ENCODE measurements at places on chromosomes 1 and 21.

DNA sequence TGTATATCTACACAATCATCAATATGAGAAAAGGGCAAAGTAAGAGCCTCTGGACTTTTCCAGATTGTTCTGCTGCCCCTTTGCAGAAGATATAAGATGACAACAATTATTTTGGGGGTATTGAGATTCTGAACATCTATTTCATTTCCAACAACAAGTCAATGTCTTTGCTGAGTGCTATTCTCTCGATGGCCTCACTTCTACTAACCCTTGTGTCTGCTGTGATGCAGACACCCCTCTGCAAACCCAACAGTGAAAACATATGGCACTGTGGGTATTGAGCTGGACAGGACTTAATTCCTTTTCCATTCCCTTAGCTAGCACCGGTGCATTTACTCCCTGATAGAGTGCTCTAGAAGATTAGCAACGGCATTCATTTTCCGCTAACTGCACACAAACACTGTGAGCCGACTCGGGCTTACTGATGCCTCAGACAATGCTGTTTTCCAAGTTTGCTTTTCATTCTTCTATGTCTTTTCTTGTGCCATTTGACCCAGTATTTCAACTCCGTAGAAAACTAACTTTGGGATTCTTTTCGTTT is 33.4 kb upstream of the SMYD2 start:
- no peak for DNase-seq

DNA sequence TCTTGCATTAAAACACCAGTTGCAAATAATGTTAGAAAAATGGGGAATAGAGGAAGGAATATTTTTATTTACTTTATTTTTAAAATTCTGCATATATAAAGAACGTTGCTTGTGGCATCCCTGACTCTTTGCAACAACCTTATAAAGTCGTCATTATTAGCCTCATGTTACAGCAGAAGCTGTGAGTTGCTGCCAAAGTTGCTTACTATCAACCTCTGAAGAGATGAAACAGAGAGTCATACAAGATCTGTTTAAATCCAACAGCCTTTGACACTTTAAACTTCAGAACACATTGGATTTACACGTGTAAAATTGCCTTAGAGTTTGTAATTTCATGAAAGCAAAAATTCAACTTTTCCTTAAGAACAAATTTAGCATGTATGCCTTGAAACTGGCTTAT is 221.9 kb downstream of the MRPL39 start:
- DNase-seq, result no peak

- peak; percentile 19 for DNase-seq
Measured at GRCh38 chr1:232793944-232794343, 11.3 kb upstream of the MAP10 start.

GRCh38 chr1:151006327-151007052 is at the start of gene MINDY1:
MINDY1 (minus strand) TSS chr1:151006902; CDS start chr1:151002617, 4,285 bp downstream.
- DNase-seq, result peak; percentile 56

- DNase-seq, result no peak
Measured at GRCh38 chr1:39187275-39188046, 17.0 kb upstream of the MACF1 start.

- DNase-seq, result no peak
Measured at GRCh38 chr1:233180641-233181364, 114.7 kb downstream of the PCNX2 start.

GRCh38 chr1:59671066-59671952 is 143.4 kb upstream of the HOOK1 start:
- DNase-seq, result no peak

- DNase-seq, result no peak
Measured at GRCh38 chr1:14897080-14897449, 256.5 kb upstream of the TMEM51 start.

DNA sequence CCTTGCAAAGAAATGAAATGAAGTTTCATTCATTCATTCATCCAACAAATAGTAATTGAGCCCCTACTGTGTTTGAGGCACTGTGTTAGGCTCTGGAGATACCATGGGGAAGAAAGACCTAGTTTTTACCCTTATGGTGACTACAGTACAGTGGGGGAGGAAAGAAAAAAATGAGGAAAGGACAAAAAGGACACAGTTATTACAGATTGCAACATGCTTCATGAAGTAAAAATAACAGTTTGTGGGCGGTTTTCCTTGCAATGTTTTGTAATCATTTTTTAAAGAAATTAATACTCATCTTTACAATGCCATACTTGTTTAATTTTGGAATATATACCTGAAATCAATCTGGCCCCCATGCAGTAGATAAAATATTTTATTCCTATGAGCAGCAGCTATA is 120.3 kb downstream of the TM2D1 start:
- DNase-seq, result no peak

DNA sequence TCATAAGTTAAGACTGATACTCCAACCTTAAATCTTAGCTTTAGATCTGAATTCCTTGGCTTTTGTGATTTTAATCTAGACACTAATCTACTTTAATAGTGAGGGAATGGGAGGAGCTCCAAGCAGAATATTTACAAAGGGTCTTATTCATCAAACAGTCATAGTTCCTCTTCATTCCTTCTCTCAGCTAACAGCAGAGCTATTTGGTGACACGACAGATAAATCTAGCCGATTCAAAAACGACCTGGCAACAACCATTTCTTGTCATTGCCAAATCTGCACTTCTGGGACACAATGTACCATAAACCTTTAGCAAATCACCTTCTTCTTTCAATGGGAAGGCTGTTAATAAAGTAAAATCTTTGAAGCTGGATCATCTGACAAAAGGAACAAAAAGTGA is 52.8 kb upstream of the FOXD3 start:
- DNase-seq, result no peak

GRCh38 chr1:61124078-61124477 is 41.7 kb downstream of the NFIA start:
- DNase-seq, result no peak

GRCh38 chr1:229111703-229112319 is 159.1 kb upstream of the RAB4A start:
- DNase-seq, result no peak

GRCh38 chr1:50959303-50959912 is 659 bp downstream of the FAF1 start:
- peak; percentile 24 for DNase-seq

- no peak for DNase-seq
Measured at GRCh38 chr1:2259668-2260402, 31.7 kb downstream of the SKI start.

DNA sequence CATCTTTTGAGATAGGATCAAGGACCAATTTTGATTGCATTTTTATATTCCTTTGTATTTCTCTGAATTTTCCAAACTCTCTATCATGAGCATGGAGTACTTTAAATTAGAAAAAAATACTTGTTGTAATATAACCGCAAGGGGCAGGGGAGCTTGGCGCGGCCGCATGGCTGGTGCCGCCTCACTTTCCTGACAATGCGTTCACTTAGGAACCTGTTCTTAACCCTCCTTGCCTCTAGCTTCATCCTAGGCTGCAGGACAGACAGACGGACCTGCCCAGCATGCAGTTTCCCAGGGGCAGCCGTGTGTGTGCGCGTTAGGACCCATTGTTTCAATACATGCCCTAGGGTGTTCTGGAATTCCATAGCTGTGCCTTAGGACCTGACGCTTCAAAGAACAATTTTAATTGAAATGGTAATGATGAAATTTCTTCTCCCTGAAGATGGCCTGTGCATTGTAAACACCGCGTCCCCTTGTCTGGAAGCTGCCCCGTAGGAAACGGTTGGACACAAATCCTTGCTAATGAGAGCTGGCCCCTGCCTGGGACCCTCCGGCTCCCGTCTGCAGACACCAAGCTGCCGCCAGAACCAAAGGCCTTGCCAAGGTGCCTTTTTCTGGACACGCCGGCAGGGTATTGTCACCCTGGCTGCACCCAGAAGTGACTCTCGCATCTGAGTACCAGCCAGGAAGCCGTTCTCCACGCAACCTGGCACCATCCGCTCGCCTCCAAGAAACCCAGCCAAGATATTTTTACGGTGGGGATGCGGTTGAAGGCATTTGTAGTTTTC is 466.4 kb downstream of the NPHP4 start:
- no peak for DNase-seq

DNA sequence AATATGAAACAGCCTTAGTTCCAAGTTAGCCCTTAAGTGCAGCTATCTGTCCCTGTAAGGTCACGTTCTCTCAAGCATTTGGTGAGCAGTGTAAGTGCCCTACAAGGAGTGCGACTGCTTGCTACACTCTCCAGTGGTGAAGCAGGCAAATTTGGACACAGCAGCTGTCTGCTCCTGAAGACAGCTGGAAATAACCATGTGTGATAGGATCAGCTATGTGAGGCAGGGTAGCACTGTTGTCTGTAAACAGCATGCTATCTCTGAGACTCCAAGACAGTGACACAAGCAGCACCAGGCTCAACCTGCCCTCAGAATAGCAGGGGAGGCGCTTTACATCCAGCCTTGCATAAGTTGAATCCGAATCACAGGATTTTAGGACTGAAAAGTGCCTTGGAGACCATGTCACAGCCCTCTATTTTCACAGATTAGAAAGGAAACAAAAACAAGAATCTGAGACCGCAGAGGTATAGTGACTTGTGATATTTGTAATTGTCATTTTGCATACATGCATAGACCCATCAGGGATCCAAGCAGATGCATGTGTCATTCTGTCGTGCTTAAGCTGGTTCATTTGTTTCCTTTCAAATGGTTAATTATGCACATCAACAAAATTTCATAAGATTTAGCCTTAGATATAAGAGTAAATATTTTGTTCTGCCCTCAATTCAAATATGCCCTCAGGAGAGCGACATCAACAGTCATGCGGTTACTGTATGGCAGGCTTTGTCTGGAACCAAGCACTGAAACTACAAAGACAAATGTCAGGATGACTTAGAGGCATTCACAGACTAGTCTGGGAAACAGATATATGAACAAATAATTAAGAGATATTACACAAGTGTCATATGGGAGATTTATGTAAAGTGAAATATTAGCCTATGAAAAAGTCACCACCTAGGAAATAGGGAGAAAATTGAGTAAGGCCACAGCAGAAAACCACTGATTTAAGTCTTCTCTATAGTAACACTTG is 134.9 kb upstream of the NRIP1 start:
- no peak for DNase-seq

DNA sequence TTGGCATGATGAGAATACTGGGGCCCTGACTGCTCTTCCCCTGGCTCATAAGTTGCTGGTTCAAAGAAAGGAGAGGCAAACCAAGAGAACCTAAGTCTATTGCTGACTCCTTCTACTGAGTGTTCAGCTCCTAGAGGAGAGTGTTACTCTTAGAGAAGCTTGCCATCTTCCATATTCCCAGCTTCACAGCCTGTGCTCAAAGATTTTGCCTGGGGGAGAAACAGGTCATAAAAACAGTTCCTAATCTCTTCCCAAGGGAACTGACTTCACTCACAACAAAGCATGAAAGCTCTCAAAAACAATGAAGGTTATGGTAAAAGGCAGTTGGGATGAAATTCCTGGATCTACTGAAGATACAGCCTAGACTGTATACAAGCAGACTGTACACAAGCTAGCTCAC is 37.1 kb downstream of the LRRC40 start:
- no peak for DNase-seq

DNA sequence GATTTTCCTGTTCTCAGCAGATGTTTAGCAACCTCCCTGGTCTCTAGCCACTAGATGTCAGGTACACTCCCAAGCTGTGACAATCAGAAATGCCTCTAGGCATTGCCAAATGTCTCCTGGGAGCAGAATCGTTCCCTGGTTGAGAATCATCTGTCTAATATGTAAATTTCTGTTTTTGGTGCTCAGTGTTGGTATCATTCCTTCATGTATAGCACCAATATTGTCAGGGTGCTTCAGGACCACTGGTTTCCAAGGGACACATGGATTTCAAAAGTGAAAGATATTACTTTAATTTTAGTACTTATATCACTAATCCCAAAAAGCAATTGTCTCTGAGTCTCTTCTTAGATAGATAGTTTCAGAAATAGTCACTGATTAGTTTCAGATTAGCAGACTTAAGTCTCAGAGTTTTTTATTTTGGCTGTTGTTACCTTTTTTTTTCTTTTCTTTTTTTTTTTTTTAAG is 160.1 kb downstream of the PTPRC start:
- DNase-seq, result no peak

DNA sequence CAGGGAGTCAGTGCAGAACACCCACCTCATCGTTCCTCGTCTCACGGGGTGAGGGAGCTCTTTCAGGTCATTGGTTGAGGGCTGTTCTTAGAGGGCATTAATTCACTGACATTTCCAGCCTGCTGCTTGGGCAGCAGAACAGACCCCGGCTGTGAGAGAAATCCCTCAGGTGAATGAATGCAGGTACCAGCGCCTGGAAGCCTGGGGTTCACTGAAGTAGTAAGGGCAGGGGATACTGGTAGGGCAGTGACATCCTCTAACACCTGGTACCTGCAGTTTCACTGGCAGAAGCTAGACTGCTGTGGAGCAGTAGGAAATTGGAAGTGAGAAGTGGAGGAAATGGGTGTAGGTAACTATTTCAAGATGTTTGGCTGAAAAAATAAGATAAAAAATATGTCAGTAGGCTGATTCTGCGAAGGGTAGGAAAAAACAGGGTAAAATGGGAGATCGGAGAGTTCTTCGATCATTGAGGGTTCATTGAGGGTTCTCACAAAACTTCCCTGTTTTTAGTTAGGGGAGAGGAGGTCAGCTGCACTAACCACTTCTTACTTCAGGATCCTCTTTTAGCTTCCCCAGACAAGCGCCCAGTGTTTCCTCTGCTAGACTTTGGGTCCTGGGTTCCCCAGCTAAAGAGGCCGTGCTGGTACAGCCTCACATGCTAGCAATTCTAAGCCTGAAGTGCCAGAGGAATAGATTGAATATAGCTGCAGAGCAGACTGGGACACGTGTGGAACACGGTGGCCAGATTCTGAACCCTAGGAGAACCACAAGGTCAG is 55.2 kb downstream of the RNF220 start:
- no peak for DNase-seq

DNA sequence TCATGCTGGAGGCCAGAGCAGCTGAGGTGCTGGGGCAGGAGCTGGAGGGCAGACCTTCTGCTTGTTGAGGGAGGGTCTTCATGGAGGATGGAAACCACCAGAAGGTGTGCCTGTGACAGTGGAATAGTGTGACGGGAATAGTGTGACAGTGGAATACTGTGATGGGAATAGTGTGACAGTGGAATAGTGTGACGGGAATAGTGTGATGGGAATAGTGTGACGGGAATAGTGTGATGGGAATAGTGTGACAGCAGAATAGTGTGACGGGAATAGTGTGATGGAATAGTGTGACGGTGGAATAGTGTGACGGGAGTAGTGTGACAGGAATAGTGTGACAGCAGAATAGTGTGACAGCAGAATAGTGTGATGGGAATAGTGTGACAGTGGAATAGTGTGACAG is 325.1 kb downstream of the HHAT start:
- no peak for DNase-seq

All from activated CD4-positive, alpha-beta T cell treated with anti-CD3 and anti-CD28 coated beads, Interleukin-2, Interleukin-4, amounts not matched to agents 100 ng/mL and 50 ng/mL, durations not matched to agents 16 hours and 8 hours (primary cell).